ENCODE measurements at places on chromosomes 5 and 9.

- no peak for DNase-seq
These were observed 82.4 kb downstream of the FREM1 start for GRCh38 chr9:14827805-14828204.

DNA sequence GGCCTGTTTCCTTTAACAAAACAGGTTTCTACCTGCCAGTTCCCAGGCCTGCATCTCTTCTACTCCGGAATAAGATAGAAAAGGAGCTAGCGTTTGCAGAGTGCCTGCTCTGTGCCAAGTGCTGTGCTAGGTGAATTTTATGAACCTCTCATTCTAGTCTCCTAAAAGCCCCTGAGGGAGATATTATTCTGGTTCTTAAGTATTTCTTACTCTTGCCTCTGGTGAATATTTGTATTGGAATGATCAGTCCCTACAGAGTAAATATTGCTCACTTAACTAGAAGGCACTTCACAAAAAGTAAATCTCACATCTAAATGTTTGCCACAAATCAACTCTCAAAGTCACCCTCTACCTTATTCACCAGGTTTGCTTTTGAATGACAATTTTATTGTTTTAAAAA is 227.1 kb downstream of the AUH start:
- DNase-seq: no peak

DNA sequence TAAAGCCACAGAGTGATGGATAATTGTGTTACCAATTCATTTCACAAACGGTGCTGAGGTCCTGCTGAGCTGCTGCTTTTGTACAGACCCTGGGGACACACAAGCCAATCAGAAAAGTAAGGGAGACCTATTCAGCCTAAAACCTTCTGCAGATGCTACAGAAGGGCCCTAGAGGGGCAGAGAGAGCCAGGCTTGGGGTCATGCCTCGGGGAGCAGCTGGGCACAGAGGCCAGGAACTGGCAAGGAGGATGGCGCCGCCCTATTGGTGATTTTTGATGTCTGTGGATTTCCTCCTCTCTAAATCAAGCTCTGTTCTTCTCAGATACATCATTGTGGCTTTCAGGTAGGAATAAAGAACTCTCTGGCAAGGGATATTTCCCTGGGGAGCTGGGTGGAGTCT is 181.9 kb downstream of the ZNF462 start:
- DNase-seq: no peak

DNA sequence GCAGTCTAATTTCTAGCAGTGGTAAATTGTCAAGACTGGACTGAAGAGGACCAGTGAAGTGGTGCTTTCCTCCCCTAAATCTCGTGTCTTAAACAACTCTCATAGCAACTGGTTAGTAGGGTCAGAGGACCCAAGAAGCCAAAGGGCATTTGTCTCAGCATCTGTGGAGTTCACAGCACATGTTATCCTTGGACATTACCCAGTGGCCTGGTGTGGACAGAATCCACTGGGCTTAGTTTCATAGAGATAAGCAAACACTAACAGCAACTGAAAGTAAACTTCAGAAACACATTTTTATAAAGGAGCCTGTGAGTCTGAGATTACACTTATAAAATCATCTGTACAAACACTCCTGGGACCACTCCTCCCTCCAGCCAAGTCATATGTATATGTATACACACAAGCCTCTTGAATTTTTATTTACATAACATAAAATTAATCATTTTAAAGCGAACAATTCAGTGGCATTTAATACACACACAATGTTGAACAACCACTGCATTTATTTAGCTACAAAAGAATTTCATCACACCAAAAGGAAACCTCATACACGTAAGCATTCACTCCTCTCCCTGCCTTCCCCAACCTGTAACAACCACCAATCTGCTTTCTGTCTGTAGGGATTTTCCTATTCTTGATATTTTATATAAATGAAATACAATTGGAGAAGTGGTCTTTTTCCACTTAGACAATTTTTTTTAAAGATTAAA is 457.8 kb downstream of the RASEF start:
- DNase-seq: no peak

- no peak for DNase-seq
These were observed 64.0 kb downstream of the ARHGEF28 start for GRCh38 chr5:73690015-73690414.

GRCh38 chr5:103511554-103511885 is 51.1 kb downstream of the NUDT12 start:
- DNase-seq: no peak

DNA sequence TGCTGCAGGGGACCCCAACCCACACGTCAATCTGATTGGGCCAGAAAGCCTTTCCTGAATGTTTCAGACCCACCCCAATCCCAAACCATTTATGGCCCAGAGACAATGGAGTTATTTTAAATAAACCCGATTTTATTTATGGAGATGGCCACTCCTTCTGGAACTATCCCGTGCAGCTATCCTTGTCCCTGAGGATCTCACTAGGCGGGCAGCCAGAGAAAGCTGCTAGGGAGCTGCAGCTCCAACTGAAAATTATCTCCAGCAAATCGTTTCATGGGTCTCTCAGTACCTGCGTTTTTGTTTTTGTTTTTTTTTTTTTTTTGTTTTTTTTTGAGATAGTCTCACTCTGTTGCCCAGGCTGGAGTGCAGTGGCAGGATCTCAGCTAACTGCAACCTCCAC is 23.0 kb downstream of the C1QTNF2 start:
- DNase-seq: no peak

GRCh38 chr5:34977934-34978613 is 48.7 kb downstream of the DNAJC21 start:
- no peak for DNase-seq

- DNase-seq: no peak
These were observed 278.8 kb downstream of the ENC1 start for GRCh38 chr5:74361406-74362358.

Data from activated CD4-positive, alpha-beta T cell treated with anti-CD3 and anti-CD28 coated beads for 24 hours (primary cell).